Cerebellar nuclear complex (tissue), 1 donor: ENCODE measurements at places on chromosomes 13 and 19.

GRCh38 chr19:1113030-1113985 lies 9.5 kb downstream of the GPX4 start:
- DNase-seq = no peak

GRCh38 chr19:33473653-33474305 lies 47.8 kb downstream of the PEPD start:
- no peak for DNase-seq

GRCh38 chr19:47176627-47177090 lies 46.0 kb downstream of the SAE1 start:
- no peak for DNase-seq

GRCh38 chr13:111225810-111226546 lies 94.5 kb upstream of the TEX29 start:
- no peak for DNase-seq

- no peak for DNase-seq
Observed at GRCh38 chr19:1914826-1915341, 9.7 kb downstream of the ADAT3 start.

DNA sequence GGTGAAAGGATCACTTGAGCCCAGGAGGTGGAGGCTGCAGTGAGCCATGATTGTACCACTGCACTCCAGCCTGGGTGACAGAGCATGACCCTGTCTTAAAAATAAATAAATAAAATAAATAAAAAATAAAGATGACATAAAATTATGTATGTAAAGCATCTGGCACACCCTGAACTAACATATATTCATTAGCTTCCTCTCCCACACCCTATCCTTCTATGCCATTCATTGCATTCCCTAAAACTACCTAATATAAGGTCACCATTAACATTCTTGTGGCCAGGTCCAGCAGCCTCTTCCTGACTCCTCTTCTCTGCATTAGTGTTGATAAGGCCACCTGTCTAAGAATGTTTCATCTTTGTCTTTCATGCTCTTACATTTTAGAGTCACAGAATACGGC lies 44.5 kb upstream of the CLDN10 start:
- DNase-seq = no peak

DNA sequence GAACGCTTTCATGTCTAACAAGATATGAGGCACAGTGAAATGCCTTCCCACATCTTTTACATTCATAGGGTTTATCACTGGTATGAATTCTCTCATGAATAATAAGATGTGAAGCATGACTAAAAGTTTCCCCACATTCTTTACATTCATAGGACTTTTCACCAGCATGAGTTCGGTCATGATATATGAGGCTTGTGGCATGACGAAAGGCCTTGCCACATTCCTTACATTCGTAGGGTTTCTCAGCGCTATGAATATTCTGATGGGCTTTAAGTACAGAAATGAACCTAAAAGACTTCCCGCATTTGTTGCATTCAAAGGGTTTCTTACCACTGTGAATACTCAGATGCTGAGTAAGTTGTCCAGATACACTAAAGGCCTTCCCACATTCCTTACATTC lies 21.3 kb downstream of the ZNF607 start:
- no peak for DNase-seq

DNA sequence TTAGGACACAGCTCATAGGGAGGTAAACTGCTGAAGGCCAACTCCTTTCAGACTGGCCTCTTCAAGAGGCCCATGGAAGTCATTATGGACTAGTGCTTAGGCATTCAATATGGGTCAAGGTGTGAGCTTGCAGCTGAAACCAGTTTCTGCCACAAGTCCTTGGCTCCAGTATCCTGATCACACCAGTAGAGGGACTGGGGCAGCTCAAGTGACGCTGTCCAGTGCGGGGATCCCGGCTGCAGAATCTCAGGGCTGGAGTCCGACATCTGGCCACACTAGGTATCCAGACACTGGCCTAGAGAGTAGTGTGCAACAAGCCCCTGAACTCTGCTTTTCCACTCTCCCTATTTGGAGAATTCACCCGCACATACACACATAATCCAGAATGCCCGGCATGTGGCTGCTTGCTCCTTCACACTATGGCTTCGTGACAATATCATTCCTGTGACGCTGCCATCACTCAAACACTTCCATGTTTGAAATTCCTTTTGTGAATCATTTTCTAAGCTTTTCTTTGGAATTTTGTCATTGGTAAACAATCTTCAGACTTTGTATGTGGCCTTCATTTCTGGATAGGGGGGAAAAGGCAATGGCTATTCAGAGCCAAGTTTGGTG lies 425.1 kb downstream of the EFNB2 start:
- DNase-seq = no peak

GRCh38 chr13:79237981-79238380 lies 168.1 kb downstream of the RBM26 start:
- no peak for DNase-seq

DNA sequence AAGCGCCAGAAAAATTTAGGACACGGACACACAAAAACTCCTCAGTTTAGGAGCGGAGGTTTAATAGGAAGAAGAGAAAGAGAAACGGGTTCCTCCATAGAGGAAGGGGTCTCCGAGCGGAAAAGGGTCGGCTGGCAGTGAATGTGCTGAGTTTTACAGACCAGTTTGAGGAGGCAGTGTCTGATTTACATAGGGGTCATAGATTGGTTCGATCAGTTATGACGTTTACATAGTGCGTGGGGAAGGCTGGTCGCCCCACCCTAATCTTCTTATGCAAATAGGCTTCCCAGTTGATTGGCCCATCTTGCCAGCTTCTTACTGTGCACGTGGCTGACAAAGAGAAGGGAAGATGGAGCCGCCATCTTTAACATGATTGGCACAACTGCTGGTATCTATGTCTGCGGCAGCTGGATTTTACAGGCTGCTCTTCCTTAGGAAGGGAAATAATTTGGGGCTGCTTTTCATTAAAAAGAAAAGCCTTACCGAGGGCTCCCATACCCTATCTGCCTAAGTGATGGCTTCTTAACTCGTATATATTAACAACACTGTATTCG lies 1.2 kb upstream of the ZNF225 start:
- no peak for DNase-seq
